ENCODE measurements at places on chromosomes 2 and 18.

DNA sequence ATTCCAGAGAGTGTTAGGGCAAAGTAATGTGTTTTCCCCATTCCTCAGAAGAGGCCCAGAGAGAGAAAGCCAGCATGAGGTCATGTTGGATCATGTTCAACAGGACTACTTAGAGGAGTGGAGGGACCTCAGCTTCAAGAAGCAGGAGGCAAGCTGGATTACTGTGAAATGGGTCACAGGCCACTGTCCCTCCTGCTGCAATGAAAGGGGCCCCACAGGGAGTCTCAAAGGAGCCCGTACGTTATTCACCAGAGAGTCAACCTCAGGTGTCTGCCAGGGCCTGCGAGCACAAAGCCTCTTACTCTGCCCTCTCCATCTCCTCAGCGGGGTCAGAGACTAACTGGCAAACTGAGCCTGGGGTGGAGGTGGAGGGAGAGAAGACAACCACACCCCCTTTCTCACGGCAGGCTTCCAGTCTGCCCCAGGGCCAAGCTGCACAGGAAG is 27.2 kb upstream of the ACYP2 start:
- H3K27me3 ChIP-seq = no peaks in the 10 kb centered on the region
- no peak for DNase-seq
- H3K4me1 ChIP-seq = no peaks in the 10 kb centered on the region

- H3K4me3 ChIP-seq = no peak overlapping the region
- H3K36me3 ChIP-seq = no peaks in the 10 kb centered on the region
- DNase-seq = no peak
- H3K4me1 ChIP-seq = no peaks in the 10 kb centered on the region
Observed at GRCh38 chr2:212276813-212277212, 261.8 kb downstream of the ERBB4 start.

DNA sequence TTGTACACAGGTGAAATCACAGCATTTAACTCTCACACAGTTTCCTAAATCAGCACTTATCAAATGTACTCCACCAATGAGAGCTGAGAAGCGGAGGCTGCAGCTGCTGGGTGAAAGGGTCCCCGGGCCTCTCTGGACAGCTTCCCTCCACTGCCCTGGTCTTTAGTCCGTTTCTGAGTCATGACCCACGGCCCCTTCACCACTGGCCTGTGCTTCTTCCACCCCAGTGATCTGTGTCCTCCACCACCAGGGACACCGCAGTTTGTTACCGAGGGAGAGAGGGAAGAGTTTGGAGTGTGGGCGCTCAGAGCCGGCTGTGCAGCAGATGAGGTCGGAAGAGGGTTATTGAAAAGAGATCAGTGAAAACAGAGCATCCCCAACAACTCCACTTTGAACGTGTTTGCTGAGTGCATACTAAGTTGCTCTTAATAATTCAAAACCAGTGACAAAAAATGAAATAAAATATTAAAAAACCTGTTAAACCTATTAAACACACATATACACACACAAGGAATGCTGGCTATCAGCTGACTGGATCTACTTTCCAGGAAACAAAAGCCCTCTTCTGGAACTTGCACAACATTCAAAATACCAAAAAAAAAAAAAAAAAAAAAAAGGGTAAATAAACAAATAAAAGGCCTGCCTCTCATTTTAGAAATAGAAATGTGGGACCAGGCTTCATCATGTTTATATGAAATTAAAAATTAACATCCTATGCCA is 54.1 kb downstream of the PXDN start:
- no peak overlapping the region for H3K27ac ChIP-seq
- DNase-seq = no peak

DNA sequence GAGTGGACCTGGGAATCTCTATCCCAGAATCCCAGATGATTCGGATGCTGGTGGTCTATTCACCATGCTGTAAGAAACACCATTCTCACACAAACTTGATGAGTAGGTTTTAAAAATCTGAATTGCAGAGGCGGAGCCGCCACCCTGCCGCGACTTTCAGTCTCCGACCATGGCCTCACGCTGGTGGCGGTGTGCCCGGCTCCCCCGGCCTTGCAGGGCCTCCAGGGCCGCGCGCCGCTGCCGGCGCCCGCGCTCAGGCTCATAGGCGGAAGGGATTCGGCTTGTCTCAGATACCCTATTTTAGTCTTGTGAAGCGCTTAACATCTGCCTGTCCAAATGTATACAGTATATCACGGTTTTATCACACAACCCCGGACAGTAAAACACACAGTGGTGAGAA is 2.6 kb upstream of the PPM1B start:
- no peaks in the 10 kb centered on the region for H3K27me3 ChIP-seq
- no peak for DNase-seq
- no peaks in the 10 kb centered on the region for H3K36me3 ChIP-seq

DNA sequence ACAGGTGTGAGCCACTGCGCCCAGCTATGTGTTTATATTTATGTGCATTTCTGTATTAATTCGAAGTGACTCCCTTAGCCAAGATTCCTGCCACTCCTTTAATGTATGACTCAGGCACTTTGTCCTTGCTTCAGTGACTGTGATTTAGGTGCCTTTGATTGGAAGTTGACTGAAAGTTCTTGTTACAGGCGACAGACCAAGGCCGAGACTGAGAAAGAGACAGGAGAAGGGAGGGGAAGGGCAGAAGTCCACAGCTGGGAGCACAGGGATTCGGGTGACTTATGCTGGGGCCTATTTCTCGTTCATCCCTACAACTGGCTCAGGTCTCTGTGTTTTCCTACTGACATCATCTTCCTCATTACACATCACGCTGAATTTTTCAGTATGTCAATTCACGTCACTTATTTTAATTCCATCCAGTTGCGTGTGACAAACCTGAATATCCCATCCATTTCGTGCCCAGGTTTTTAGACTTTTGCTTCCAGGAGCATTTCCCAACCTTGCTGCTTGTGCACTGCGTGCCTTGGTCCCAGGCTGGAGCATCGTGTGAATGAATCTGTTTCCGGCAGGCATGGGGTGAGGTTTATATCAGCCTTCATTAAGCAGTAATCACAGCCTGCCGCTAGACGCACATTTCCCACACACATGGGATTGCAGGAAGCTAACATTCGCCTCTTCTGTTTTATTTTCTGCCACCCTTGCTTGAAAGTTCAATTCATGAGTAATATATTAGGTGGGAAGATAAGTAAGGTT is 42.4 kb downstream of the TMEM18 start:
- H3K27ac ChIP-seq = no peak overlapping the region
- H3K4me1 ChIP-seq = no peaks in the 10 kb centered on the region
- no peaks in the 10 kb centered on the region for H3K27me3 ChIP-seq
- DNase-seq = no peak
- H3K4me3 ChIP-seq = no peak overlapping the region

Data from colonic mucosa (tissue), 4 donors.